ENCODE measurements at places on chromosomes 5 and 9. TPM values are rescaled to one million over a fixed set of nuclear protein-coding genes. Genes with fewer than 3 reads are reported as not detected.

DNA sequence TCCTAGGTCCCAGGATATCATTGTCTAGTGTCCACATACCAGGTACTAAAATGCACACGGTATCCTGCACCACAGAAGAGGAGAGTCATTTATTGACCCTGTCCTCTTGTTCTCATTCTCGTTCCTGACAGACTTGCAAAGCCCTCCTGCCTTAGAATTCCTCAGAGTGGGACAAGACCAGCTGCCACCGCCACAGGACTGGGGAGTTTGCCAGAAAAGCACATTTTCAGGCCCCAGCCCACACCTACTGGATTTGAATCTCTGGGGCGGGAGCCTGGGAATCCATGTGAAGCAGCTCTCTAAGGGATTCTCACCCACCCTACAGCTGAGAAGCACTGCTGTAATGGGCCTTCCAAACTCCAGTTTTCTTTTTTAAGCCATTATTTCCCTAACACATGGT lies 68.0 kb upstream of the FANCC start:
- no peak for DNase-seq

PPP2R2B gene
- 0.58 TPM for polyA plus RNA-seq

SUSD1 gene
- 17.5 TPM for polyA plus RNA-seq

WDR38 gene
- polyA plus RNA-seq = not detected

GRCh38 chr5:79200573-79201183 lies 35.3 kb upstream of the JMY start:
- DNase-seq = no peak

- peak; percentile 95 for DNase-seq
Measured at GRCh38 chr5:72600391-72600981, 93.3 kb upstream of the ZNF366 start.

- DNase-seq = peak; percentile 45
Measured at GRCh38 chr5:56175488-56175887, 57.6 kb downstream of the ANKRD55 start.
